T1000 (cell line): ENCODE measurements at places on chromosomes 5 and 9.
A peak's percentile ranks its signal among the peaks of the same experiment; 100 is the strongest.

DNA sequence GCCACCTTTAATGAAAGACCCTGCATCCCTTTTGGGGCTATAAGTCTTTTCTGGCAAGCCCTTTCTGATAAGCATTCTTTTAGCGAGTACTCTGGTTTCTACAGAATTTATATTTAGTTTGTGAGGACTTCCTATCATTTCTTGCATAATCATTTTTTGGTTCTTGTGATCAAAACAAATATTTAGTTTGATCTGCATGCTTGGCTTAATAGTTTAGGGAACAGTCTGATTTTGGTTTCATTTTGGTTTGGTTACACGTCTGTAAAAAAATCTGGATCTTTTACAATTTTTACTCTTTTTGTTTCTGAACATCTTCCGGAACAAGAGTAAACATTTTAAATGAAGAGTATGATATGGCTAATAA is 1074.4 kb downstream of the CDH9 start:
- no peak for DNase-seq

- DNase-seq, result no peak
These were observed 136.3 kb upstream of the SMARCA2 start for GRCh38 chr9:1878811-1879210.

DNA sequence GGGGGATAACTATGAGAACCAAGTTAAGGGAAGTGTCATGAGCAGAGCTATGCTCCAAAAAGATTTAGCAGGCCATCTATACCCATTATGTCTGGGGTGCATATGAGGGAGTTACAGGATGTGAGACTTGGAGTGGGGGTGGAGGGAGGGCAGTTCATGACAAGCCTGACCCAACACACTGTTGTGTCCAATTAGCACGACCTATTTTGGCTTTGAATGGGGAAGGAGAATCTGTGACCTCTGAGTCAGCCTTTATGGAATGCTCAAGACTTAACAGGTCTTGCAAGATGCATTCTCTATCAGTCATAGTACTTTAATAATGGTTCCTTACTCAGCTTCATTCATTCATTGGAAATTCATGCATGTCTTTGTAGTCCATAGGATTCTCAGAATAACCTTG is 71.7 kb downstream of the GRIA1 start:
- peak; percentile 3 for DNase-seq

- no peak for DNase-seq
These were observed 91.7 kb downstream of the SPATA31D1 start for GRCh38 chr9:82080265-82080664.
